ENCODE measurements at places on chromosomes 2 and 18. TPM values are rescaled to one million over a fixed set of nuclear protein-coding genes. Genes with fewer than 3 reads are reported as not detected.

GAREM1 gene
- 0.82 TPM for total RNA-seq

DNA sequence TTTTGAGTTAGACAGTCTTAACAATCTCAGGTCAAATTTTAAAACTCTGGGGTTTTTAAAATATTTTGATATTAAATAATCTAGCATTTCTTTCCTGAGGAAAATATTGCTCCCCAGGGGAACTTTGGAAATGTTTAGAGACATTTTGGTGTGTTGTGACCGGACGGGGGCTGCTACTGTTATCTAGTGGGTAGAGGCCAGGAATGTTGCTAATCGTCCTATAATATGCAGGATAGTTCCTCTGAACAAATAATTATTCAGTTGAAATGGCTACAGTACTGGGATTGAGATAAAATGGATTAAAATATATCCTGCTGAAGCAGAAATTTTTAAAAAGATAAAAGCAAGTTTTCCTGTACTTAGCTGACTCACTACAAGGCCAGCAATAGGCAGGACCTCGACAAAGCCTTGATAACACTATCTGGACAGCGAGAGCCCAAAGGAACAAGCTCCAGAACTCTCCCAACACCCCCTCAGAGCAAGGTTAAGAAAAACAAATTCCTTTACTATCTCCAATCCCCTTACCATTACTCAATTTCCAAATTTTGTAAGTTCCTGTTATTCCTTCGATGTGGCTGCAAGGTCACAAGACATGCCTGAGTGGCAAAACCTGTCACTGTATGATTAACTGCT is 1407.4 kb downstream of the SUCLG1 start:
- no peak for DNase-seq

- DNase-seq = no peak
These were observed 10.1 kb downstream of the RPL31 start for GRCh38 chr2:101012054-101012705.

ABCA12 gene
- 0.12 TPM for total RNA-seq

DNA sequence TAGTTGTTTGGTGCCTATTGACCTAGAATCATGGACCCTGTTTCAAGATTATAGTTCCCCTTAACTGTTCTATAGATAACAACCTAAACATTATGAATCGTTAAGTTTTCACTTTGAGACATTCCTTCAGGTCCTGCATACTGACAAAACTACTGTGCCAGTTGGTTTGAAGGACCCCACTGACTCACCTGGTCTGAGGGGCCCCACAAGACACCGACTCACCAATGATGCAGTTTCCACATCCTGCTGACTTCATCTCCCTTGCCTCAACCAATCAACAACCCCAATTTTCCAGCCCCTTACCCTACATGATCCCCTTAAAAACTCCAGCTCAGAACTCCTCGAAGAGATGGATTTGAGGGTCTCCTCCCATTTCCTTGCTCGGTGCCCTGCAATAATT is 89.6 kb upstream of the CCDC141 start:
- no peak for DNase-seq

PRKAG3 gene
- not detected for total RNA-seq

GRCh38 chr2:187447336-187447735 is 716 bp downstream of the CALCRL start:
- no peak for DNase-seq

- no peak for DNase-seq
These were observed 36.2 kb upstream of the IGFBP2 start for GRCh38 chr2:216596980-216597509.

DNA sequence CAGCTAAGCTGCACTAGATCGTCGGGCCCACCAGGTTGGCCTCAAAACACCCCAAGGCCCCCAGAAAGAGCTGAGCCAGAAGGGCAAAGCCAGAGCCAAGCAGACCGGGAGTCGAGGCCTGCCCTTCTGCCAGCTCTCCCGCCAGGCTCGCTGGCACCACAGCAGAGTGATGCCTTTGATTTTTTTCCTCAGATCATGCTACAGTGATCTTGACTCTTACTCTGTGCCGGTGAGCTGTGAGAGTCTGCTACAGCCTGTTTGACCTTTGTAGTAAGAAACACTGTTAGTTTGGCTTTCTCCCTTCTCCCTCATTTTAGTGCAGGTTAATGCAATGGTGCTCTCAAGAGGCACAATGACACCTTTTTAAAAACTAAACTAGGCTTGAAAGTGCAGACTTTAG is 97.8 kb downstream of the ESCO1 start:
- DNase-seq = no peak

- no peak for DNase-seq
These were observed 50.6 kb downstream of the PMAIP1 start for GRCh38 chr18:59950215-59950944.

IHH gene
- total RNA-seq = not detected
